SK-N-MC (cell line): ENCODE measurements at places on chromosomes 11 and 22.
A peak's percentile ranks its signal among the peaks of the same experiment; 100 is the strongest.

DNA sequence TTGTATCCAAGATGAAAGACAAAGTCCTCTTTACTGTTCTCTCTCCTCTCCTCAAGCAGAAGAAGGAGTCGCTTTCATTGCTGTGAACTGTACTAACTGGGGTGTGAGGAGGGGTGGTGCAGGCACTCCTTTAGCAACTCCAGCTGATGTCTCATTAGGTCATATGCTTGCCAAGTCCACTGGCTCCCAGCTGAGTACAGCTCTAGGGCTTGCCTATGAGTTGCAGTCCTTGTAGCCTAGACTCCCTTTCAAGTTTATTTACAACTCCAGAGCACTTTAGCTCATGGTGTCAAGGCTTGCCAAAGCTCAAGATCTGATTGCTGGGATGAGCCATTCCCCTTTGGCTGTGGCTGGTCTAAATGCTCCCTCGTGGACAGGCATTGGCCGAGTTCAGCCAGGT is 55.1 kb upstream of the PDGFD start:
- DNase-seq: no peak

DNA sequence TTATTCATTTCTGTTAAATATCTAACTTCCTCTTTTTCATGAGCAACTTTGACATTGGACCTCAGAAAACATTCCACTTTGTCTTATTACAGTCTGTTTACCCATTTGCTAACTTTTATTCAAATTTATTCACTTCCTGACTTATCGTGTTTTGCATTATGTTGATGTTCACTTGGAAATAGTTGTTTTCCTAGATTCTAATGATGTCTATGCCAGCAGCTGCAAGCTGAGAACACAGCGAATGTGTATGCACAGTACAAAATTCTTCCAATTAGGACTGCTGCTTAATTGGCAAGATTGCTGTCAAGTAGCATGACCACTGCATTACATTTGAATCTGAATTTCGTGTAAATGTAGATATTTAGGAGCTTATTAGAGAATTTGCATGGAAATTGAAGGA is 61.5 kb upstream of the GRIA4 start:
- no peak for DNase-seq

DNA sequence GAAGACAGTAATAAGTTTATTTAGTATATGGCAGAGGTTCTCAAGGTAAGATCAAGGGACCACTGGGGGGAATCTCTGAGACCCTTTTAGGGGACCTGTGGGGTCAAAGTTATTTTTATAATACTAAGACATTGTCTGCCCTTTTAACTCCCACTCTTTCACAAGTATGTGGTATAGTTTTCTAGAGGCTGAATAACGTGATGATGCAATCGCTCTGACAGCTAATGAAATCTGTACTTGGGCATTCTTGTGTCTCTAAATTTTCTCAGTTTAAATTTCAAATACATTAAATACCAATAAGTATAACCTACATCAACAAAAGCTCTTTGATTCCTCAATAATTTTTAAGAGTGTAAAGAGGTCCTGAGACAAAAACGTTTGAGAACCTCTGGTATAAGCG is 147.9 kb downstream of the ATG16L2 start:
- peak; percentile 32 for DNase-seq

GRCh38 chr11:96055706-96056387 is 131.9 kb upstream of the MTMR2 start:
- no peak for DNase-seq

DNA sequence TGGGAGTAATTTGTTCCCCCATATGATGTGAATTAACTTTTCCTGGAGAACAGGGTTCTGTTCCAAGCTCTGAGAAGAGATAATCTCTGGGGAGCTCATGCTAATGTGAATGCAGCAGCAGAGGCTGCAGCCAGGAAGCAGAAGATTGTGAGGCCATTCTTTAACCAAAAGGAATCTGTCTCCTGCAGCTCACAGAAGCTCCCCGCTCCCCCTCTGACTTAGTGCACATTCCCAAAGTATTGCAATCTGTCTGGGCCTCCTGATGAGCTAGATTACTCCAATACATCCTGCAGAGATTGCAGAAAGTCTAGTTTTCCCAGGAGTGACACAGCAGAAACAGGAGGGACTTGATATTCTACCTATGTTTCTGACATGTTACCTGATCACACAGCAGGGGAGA is 420.6 kb upstream of the FAT3 start:
- peak; percentile 66 for DNase-seq

DNA sequence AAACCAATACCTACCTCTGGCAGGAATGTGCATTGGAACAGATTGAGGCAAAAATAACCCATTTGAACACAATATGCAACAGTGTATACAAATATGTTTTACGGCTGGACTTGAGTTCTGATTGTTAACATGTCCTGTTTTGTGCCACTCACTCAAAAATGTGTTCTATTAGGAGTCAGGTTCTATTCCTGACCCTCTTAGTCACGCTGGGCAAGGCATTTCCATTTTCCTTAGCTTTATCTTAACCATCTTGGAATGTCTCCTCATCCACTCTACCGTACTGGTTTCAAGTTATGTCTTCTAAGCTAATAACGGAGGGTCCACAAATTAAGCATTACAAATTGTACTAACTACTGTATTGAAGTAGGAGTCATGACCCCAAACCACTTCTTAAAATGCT is 78.6 kb downstream of the MAML2 start:
- DNase-seq: no peak

DNA sequence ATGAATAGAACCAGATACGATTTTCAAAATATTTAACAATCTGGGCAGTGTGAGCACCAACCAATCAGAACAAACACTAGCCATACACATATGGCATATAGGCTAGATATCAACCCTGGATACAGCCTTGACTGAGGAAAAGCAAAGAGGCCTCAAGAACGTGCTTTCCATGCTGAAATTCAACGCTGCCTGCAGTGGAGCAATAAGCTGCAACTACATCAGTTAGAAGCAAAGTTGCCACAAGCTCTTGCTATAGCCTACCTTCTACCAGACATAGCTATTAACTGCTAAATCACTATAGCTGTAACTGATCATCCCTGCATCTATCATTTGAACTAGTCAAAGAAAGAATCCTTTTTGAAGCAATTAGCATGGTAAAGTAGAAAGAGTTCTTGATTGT is 42.5 kb downstream of the DENND5A start:
- no peak for DNase-seq

- no peak for DNase-seq
Measured at GRCh38 chr11:16981651-16982194, 32.5 kb downstream of the PLEKHA7 start.

- no peak for DNase-seq
Measured at GRCh38 chr11:6721343-6721742, 38.2 kb upstream of the MRPL17 start.

DNA sequence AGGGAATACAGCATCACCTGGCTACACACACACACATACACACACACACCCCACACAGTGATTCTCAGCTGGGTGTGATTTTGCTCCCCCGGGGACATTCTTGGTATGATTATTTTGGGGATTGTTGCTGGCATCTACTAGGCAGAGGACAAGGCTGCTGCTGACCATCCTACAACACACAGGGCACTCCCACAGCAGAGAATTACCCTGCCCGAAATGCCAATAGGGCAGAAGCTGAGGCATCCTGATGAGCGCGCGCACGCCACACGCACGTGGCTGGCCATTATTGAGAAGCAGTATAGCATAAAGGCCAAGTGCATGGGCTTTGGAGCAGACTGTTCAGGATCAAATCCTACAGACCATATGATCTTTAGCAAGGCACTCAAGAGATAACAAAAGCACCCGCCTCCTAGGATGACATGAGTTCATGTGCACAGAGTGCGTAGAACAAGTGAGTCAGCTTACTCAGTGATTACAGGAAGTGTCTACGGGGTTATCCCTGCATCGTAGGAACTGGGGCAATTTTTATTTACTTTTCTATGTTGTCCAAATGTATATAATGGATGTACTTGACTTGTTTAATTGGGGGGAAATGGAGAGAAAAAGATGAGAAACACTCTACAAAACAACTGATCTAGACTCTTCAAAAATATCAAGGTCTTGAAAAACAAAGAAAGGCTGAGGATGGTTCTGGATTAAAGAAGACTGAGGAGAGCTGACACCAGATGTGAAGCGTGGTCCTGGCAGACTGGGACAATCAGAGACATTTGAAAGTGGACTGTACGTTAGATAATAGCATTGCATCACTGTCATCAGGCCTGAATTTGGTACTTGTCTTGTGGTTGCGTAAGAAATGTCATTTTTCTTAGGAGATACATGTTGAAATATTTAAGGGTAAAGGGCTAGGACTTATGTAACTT is 7.2 kb upstream of the EHD1 start:
- DNase-seq: no peak

DNA sequence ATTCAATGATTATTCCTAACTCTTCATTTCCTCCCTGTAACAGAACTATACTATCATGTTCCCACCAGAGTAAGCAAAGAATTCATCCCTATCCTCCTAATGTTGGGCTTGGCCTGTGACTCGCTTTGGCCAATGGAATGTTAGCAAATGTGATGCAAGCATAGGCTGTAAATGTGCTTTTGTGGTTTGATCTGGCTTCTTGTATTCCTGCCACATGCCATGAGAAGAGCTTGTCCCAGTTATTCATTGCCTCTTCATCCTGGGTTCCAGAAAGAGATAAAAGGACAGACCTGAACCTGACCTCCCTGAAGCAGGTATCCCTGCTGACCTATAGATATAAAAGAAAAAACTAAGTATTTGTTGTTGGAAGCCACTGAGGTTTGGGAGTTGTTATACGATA is 51.0 kb downstream of the SYTL2 start:
- DNase-seq: no peak

DNA sequence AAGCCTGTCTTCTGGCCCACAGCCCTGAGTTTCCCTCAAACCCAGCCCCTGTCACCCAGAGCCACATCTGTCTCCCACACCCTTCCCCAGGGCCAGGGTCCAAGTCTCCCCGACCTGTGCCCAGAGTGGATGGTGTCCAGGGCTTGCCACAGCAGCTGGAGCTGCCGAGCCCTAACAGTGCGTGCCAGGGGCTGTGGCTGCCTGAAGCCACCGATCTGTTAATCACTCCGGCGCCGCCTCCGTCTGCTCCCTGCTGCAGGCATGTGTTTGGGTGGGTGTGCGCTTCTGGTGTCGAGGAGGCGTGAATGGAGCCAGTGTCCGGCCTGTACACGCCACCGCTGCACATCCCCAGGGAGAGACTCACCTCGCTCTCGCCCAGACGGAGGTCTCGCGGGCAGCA is 26.1 kb downstream of the SHISAL1 start:
- no peak for DNase-seq

- DNase-seq: no peak
Measured at GRCh38 chr11:36210529-36210928, 78.7 kb downstream of the COMMD9 start.

DNA sequence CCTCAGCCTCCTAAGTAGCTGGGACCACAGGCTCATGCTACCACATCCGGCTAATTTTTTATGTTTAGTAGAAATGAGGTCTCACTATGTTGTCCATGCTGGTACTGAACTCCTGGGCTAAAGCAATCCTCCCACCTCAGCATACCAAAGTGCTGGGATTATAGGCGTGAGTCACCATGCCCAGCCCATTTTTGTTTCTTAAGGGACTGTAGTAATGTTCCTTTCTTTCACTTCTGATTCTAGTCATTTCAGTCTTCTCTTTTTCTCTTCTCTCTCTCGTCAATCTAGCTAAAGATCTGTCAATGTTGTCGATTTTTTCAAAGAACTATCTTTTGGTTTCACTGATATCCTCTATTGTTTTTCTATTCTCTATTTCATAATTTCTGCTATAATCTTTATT is 111.0 kb upstream of the APOA1 start:
- DNase-seq: no peak

DNA sequence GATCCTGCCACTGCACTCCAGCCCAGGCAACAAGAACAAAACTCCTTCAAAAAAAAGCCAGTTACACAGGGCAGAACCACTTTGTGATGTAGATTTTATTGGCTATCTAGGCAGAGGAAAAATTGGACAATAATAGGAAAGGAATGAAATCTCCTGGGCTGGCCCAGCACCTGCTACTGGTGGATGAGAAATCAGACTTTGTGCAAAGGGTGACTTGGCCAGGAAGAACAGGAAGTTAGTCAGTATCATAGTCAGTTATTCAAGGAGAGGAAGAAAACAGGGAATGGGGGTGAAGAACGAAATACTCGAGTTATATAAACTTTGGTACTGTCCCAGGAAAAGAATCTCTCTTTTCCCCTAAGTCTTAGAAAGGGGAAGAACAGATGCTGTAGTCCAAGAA is 11.0 kb upstream of the SPTBN2 start:
- DNase-seq: no peak

GRCh38 chr11:30328681-30329080 is 5.8 kb downstream of the ARL14EP start:
- DNase-seq: no peak

- no peak for DNase-seq
Measured at GRCh38 chr11:19173004-19173689, 28.6 kb downstream of the CSRP3 start.

GRCh38 chr22:28394513-28395110 is 285.0 kb downstream of the TTC28 start:
- no peak for DNase-seq

DNA sequence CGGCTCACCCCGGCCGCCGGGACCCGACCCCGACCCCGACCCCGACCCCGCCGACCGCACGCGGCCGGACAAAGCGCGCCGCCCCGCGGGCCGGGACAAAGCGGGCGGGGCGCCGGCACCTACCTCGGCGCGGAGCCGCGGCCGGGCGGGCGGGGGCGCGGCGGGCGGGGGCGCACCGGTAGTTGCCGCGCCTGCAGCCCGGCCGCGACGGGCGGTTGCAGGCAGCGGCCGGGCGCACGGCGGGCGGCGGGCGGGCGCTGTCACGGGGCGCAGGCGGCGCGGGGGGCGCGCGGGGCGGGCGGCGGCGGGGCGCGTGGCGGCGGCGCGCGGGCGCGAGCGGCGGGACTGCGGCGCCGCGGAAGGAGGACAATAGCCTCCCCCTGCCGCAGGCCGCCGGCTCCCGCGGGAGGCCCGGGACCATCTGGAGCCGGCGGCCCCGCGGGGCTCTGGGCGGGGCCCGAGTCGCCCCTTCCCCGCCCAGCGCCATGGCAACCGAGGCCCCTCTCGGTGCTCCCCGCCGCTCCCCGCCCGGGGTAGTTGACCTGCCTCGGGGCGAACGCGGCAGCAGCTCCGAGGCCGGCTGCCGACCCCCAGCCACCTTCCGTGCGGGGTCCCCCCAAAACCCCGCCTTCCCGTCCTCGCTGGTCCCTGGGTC is 851 bp downstream of the SPTBN2 start:
- DNase-seq: no peak

DNA sequence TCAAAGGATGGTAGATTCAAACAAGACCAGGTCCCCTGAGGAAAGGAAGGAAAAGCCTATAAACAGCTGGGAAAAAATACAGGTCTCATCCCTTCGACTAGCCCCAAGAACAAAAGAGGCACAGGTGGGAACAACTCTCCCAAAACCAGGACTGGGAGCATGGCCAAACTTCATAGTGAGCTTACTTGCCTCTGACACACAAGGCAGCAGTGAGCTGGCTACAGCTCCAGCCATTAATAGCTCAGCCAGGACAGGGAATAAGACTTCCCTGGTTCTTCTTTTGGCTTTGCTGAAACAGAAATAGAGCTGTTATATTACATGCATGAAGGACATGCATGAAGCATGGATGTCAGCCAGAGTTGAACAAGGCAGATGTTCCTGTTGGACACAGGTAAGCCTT is at the start of gene OR10A2:
Gene OR10A2 (plus strand): TSS at position 97 of the 400 bp plus-strand sequence. CDS start 6,698 bp downstream, outside the sequence.
- DNase-seq: no peak
